Activated gamma-delta T cell (primary cell): ENCODE measurements at places on chromosomes 11 and 22.

DNA sequence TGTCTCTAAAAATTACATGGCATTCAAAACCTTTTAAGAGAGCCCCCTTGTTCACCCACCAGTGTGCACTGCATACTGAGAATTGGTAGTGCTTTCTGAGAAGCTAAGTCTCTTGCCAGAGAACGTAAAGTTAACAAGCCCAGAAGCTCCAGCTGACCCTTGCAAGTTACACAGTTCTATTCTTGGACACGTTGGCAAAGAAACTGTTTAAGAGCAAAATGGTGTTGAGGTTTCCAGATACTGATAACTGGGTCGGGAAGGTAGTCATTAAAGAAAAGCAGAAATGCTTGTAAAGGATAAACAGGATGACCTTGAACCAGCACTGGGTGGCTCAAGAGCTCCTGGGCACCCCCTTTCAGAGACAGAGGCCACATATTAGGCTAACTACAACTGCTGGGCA lies 284.8 kb downstream of the CADM1 start:
- DNase-seq, result no peak

DNA sequence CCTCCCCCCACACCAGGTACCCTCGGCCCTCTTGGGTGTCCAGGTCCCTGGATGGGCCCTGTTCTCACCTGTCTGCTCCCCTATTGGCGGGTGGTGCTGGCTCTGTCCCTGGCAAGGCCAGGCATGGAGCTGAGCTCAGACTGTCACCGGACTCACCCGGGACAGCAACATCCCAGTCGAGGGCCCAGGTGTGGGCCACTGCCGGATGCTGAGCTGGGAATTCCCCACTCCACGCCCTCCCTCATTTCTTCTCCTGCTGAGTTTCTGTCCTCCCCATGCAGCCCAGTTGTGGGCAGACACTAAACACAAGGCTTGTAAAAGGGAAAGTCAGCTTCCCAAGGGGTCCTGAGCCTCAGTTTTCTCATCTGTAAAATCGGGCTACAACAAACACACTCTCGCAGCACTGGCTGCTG lies 2.0 kb upstream of the AP5B1 start:
- DNase-seq, result no peak

DNA sequence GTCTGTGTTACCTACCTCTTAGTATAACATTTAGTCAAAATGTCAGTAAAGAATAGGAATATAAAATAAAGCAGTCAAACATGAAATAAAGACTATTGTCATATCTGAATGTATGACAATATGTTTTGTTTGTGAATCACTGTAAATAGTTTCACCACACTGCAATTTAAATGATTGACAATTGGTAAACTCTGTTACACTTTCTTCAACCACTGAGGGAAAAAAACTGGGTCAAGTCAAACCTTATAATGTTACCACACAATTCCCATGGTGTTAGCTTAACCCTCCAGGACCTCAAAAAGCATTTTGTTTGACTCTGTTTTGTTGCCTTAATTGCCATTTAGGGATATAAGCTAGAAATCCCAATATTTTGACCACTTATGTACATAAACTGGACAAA lies 10.5 kb upstream of the MMP13 start:
- no peak for DNase-seq

GRCh38 chr22:24009227-24010017 lies 1.7 kb upstream of the CABIN1 start:
- DNase-seq, result no peak

DNA sequence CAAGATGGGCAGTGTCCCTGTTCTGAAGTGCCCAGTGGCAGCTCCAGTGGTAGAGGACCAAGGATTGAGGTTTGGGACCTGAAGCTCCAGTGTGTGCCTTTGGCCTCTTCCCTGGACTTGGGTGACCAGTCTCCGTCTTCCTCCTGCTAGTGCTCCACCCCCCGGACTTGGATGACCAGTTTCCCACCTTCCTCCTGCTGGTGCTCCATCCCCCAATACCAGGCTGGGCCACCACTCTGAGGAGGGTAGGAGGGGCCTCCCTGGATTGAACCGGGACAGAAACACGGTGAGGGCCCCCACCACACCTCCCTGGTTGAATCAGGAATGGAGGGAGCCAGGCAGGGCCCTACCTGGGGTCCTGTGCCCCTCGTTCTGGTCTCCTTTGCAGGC lies 10.9 kb upstream of the NEAT1 start:
- DNase-seq, result no peak

GRCh38 chr11:100923555-100923954 lies 206.1 kb downstream of the PGR start:
- DNase-seq, result no peak

GRCh38 chr11:104581246-104581980 lies 316.8 kb downstream of the CASP12 start:
- DNase-seq, result no peak
